ENCODE measurements at places on chromosomes 3 and 15.

DNA sequence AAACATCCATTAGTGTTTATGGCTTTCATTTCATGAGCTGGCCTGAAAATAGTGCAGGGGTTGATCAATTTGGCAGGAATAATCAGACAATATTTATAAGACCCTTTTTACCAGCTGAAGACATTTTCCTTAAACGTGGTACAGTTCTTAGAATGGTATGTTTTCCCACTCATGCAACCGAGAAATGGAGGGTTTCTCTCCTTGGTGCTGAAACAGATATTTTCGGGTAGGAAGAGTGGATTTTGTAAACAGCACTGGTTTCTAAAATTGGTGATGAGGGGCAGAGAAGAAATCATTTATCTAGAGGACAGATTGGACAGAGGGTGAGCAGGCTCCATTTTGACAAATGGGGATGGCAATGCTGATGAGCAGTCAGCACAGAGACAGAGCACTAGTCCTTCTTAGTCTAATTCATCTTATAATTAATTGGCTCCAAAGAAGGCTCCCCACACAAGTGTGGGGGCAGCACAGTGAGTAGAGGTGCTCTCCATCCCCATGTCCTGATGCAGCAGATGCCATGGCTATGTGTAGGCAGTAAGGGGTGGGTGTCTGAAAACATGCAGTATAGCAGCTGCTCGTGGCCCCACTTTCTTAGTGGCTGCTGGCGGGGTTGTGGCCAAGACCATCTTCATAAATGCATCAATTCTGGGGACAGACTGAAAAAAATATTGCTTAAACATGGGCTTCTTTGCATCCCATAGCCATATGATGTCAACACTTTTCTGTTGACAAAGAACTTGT is 18.1 kb upstream of the SLC7A14 start:
- no peak for DNase-seq

- no peak for DNase-seq
Measured at GRCh38 chr15:81400640-81401236, 26.7 kb upstream of the TMC3 start.

- no peak for DNase-seq
Measured at GRCh38 chr3:42406727-42407450, 3.5 kb downstream of the LYZL4 start.

- DNase-seq: no peak
Measured at GRCh38 chr3:154794814-154795445, 285.2 kb upstream of the MME start.

- no peak for DNase-seq
Measured at GRCh38 chr15:71455107-71455506, 339.8 kb downstream of the THSD4 start.

- no peak for DNase-seq
Measured at GRCh38 chr3:14231998-14232501, 53.4 kb downstream of the LSM3 start.

DNA sequence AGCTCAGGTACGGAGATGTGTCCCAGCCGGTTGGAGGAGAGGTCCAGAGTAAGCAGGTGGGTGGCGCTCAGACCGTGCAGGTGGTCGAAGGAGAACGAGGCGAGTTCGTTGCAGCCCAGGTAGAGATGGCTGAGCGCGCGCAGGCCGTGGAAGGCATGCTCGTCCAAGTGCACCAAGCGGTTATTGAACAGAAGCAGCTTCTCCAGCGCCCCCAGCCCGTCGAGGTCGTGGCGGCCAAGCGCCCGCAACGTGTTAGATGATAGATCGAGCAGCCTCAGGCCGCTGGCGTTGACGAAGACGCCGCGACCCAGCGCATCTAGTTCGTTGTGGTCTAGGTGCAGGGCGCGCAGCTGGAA is 648 bp downstream of the AMIGO3 start:
- no peak for DNase-seq

DNA sequence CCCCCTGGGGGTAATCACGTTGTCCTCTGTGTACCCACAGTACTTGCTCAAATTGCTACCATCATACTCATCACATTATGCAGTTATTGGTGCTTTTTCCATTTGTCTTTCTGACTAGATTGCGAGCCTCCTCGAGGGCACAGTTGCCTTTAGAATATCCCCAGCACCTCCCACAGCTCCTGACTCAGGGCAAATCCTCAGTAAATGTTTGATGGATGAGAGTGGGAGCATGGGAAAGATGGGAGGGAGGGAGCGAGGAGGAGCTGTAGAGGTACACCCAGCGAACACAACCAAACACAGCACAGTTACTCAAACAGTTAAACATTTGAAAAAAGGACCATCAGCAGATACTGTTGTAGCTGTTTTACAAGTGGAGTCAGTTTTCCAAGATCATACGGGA is 27.9 kb downstream of the SIDT1 start:
- no peak for DNase-seq

DNA sequence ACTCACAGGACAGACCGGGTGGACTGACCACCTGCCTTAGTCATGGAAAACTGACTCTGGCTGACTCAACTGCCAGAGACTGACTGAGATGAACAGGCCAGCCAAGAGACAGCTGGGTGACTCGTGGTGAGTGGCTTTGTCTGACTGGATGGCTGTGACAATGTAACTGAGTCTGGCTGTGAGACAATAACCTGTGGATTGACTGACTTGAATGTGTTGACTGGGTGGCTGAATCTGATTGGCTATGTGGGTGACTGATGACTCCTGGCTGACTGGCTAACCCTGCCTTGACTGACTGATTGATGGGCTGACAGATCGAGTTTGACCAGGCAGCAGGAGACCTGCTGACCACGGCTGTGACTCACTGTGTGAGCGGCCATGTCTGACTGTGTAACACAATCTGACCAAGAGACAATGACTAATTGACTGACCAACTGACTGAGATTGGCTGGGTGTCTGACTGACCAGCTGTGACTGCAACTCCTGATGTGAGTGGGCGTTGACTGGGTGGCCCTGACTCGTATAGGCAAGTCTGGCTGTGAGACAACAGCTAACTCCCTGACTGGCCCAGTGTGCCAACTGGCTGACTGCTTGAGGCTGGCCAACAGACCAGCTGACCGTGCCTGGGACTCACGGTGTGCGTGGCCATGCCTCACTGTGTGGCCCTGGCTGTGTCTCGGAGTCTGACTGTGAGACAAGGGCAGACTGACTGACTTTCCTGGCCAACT is 509.1 kb downstream of the SHQ1 start:
- DNase-seq: peak; percentile 82

GRCh38 chr3:178392511-178392926 is 143.7 kb upstream of the KCNMB2 start:
- DNase-seq: no peak

- no peak for DNase-seq
Measured at GRCh38 chr3:107987036-107987939, 103.5 kb downstream of the CD47 start.

GRCh38 chr3:124034844-124035152 is 42.9 kb upstream of the ROPN1 start:
- DNase-seq: no peak

DNA sequence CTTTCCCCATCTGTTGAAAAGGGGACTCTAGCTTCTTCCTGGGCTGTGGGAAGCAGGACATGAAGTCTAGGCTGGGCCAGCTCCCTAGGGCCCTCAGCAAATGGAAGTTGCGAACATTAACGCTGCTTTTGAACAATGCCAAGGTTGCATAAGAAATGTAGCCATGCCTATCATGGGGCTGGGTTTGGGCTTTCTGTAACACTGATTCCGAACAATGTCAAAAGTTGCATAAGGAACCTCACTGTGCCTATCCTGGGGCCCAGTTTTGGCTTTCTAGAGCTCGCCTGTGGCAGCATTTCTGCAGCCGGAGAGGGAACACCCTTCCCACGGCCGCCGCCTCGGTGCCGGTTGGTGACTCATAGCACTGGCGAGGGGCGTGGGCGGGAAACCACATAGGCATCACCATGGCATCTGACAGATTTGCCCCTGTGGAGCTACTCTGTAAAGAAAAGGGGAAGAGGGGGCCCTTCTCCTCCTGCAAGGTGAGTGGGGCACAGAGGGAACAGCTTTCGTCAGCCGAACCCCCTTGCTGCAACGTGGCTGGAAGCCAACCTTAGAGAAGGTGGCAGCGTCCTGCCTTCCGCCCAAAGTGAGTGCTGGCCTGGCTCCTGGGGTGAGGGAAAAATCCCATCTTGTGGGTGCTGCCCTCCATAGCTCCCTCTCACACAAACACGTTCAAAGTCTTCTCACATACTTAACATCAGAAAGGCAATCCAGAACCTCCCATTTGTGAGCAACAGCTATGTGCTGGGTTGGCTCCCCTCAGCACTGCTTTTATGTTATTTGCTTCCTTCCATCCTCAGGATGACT is 46.6 kb upstream of the ATP2B2 start:
- DNase-seq: peak; percentile 81

GRCh38 chr3:54696313-54696712 is 231.5 kb downstream of the LRTM1 start:
- no peak for DNase-seq

DNA sequence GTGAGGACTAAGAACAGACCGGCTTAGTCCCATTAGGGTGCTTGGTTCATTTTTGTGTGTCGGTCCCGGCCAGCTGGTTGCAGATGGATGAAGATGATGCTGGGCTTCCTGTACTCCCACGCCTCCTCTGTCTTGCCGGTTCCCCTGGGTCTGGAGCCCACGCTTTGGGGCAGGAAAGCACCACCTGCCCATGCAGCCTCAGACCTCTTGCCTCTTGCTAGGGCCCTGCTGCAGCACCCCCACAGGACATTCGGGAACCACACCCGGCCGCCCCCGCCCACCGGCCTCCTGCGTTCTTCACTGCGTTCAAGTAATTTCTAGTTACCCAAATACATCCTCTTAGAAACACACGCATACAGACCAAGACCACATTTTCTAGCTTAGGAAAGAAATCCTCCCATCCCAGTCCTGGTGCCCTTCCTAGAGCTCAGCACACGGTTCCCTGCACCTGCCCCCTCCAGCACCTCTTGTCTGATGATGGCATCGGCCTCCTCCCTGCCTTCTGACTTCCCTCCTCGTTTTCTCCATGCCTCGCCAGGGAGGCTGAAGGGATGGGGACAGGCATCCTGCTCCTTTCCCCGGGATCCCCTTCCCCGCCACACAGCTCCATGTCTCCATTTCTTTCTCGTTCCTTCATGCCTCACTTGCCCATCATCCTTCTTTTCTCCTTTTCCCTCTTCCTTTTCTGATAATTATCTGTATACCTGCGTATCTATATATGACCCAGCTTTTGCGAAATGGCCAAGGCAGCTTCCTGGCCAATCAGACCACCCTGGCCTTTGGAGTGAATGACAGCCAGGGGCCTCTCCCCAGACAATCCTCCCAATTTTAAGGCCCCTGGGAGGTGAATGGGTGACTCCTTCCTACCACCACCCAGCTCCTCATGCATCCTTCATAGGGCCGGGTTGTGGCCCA is 30.9 kb downstream of the FAM3D start:
- DNase-seq: no peak

DNA sequence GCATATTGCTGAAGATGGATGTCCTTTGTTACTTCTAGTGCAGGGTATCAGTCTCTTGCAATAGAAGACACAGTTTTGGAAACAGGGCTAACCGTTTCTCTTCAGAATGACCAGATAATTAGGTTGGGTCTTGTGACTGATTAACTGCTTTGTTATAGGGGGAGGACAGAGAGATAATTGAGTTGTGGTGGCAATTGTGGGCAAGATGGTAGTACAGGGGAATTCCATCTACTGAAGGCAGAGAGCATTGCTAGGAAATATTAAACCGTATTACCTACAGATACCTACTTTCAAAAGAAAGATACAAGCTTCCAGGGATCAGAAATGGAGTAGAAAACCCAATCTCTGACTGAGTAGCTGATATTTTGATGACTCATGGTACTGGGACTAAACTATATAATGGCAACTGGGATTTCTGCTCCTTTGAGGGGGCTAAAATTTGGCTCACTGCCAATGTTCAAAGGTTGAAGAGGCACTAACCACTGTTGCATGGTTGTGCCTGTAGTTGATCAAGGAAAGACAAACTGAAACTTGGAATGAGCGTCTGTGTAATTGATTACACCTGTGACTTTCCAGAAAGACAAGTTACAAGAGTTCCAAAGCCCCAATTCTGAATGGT is 4.2 kb downstream of the PRR23B start:
- DNase-seq: no peak

DNA sequence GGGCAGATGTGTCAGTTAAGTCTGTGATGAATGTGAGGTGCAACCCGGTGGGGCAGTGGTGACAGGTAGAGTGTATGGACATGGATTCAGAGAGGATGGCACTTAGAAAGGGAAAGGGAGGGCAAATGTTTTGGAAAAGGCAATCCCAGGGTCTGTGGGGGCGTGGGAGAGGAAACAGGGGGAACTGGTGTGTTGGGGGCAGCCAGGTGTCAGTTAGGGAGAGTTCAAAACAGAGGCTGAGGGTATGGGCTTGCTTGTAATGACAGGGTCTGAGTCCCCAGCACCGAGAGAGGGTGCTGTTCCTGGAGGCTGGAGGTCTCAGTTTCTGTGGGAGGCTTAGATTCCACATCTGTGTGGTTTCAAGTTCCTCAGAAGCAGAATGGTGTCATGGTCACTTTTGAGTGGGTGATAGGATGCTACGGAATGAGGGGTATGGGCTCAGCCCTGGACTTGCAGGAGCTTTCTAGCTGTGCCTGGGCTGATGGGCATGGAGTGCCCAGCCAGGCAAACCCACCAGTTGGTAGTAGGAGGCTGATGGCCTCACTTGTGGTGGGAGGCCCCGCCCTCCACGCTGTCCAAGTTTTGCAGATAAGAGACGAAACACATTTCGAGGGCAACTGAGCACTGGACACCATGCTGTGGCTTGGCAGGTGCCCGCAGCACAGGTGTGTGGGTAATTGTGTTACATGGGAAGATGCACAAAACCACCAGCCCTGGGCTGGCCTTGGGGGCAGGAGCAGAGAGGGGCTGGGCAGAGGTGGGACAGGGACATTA is 209.4 kb downstream of the RPLP1 start:
- no peak for DNase-seq

DNA sequence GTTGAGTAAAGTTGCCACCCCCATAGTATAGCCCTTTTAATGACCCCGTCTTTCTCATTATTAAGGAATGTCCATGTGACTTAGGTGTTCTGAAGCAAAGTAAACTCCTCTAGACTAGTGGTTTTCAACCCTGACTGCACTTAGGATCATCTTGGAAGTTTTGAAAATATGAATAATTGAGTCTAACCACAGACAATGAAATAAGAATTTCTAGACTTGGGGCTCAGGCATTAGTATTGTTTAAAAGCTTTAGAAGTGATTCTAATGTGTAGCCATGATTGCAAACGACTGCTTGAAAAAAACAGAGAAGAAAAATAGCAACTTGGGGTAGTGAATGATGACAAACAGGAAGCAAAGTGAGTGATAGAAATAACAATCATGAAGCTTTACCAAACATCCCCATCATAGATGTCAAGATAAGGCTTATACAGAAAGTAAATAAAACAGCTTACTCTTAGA is 35.0 kb downstream of the ALCAM start:
- no peak for DNase-seq

DNA sequence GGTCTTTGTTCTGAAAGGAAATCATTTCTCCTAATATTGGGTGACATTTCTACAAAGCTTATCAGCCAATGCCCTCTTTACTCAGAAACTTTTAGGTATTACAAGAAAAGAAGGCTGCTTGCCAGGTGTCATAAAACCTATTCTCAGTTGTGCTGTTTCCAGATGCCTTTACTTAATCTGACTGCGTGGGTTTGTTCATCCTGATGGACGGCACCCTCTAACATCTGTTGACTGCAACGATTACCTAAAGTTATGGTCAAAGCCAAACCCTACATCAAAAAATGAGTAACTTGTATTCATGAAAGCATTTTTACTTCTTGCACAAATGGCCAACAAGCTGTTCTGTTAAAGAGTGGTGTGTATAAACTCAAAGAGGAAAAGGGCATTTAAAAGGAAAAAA is 207.7 kb upstream of the PDZRN3 start:
- DNase-seq: no peak

GRCh38 chr3:85148036-85148435 is 189.2 kb downstream of the CADM2 start:
- DNase-seq: no peak

GRCh38 chr3:61053781-61054496 is 197.3 kb downstream of the FHIT start:
- no peak for DNase-seq
